Activated T-helper 2 cell treated with anti-CD3 and anti-CD28 coated beads, Interferon-gamma antibody, Interleukin-2, Interleukin-4, amounts not matched to agents 10 μg/mL and 5 μg/mL and 100 μg/mL, durations not matched to agents 14 hours and 24 hours and 36 hours (primary cell): ENCODE measurements at places on chromosomes 1 and 21. TPM values are rescaled to one million over a fixed set of nuclear protein-coding genes. Genes with fewer than 3 reads are reported as not detected.

TCHHL1 gene
- not detected in 2 replicates for total RNA-seq

GBP6 gene
- not detected in 2 replicates for total RNA-seq

SLC6A17 gene
- total RNA-seq, result 0.41 and 0.46 TPM in 2 replicates

BMP8B gene
- 1.8 and 1.9 TPM in 2 replicates for total RNA-seq

TPR gene
- 154 and 160 TPM in 2 replicates for total RNA-seq

GUCA2A gene
- total RNA-seq, result not detected in 2 replicates

AUNIP gene
- total RNA-seq, result 9.5 and 10.9 TPM in 2 replicates

HHIPL2 gene
- total RNA-seq, result 0.16 and 0.21 TPM in 2 replicates

CCDC17 gene
- total RNA-seq, result 2.5 and 2.8 TPM in 2 replicates

PCSK9 gene
- 0.05 and 0.07 TPM in 2 replicates for total RNA-seq

FMO2 gene
- total RNA-seq, result not detected in 2 replicates

C4BPB gene
- total RNA-seq, result 0.23 and 0.41 TPM in 2 replicates

FAAH gene
- total RNA-seq, result 2.4 and 3.8 TPM in 2 replicates

COL18A1 gene
- total RNA-seq, result 2.9 and 3.4 TPM in 2 replicates

LRRC53 gene
- not detected in 2 replicates for total RNA-seq

- DNase-seq, result no peak
These were observed 228.4 kb downstream of the TM2D1 start for GRCh38 chr1:61496501-61496900.

- DNase-seq, result no peak
These were observed 11.0 kb downstream of the COL6A1 start for GRCh38 chr21:45992301-45993209.

- DNase-seq, result no peak
These were observed 8.1 kb upstream of the INAVA start for GRCh38 chr1:200886594-200886993.

DNA sequence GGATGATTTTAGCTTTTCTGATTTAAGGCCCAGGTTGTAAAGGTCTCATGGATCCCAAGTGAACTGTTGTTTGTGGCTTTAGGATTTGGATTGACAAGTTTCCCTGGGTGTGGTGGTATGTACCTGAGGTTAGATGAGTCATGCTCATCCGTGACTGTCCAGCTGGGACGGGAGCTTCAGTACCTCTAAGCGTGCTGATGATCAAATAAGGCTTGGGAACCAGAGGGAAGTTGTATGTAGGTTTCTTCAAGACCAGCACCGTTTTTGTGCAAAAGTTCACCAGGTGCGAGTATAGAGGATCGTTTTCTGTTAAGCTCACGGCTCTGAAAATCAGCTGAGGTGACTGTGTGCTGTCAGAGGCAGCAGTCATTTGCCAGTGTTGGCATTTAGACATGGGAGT lies 19.8 kb downstream of the PLA2G2E start:
- DNase-seq, result no peak

DNA sequence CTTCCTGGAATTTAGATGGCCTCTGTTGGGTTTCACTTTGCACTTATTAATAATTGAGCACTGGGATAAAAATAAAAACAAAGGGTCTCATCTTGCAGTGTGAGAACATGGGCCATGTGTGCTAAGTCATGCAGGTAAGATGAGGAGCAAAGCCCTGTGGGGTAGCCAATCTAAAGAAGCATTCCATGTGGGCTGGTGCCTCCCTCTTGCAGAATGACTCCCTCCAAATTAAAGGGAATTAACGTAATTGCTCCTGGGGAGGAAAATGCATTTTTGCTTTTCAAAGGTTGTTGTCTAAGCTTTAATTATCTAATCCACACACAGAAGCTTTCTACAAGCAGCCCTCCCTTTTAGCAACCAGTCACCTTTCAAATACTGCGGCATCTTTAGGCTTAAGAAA lies 69.8 kb downstream of the CDC14A start:
- no peak for DNase-seq

GRCh38 chr1:217052196-217052595 lies 329.0 kb upstream of the ESRRG start:
- DNase-seq, result no peak

DNA sequence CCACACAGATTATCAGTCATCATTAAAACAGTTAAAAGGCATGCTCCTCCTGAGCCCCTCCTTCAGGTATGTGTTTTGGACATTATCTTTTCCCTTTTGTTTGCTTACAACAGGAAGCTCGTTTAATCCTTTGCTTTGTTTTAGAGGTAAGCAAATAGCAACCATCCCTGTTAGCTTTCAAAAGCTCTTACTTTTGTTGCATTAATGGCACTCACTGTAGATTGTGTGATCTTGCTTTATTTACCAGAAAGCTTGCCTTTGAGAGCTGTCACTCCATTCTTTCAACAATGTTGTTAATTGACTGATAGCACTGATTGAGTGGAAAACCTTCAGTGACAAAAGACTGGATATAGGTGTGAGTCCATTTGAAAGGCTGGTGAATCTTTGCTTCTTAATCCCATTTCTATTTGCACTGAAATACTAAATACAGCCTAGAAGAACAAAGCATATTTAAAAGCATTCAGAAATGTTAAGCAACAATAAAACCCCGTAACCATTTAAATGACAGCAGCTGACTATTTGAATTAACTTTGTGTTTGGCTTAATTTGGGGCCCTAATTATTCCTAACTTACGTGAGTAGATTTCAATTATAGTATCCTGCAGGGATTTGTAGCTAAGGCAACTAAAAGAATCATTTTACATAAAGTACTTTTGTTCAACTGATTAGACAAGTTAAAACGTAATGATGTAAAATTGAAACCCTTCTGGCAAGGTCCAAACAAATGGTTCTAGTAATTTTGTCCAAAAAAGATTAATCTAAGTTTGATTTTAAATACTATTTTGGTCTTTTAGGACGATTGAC lies 48.3 kb downstream of the ADGRL2 start:
- DNase-seq, result no peak

- no peak for DNase-seq
These were observed 10.0 kb downstream of the ARID1A start for GRCh38 chr1:26705788-26706311.

DNA sequence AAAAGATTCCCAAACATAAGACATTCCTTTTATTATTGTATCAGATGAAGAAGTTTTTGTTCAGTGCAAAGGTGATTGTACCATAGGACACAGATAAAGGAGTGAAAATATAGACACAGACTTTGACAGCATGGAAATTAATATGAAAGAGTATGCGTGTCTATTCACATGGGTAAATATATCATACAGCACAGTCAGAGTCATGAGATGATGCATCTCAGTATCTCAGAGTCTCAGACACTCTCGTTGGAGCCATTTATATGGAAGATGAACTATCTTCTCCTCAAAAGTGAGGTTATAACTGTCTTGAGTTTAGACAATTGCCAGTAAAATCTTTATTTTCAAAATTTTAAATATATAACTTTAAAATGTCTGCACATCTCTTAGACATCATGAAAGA lies 158.4 kb upstream of the C8B start:
- no peak for DNase-seq

- DNase-seq, result no peak
These were observed 106.9 kb downstream of the DDX20 start for GRCh38 chr1:111862599-111862998.

GRCh38 chr1:234214129-234214910 lies 158.9 kb upstream of the COA6 start:
- peak; percentile 20 for DNase-seq

DNA sequence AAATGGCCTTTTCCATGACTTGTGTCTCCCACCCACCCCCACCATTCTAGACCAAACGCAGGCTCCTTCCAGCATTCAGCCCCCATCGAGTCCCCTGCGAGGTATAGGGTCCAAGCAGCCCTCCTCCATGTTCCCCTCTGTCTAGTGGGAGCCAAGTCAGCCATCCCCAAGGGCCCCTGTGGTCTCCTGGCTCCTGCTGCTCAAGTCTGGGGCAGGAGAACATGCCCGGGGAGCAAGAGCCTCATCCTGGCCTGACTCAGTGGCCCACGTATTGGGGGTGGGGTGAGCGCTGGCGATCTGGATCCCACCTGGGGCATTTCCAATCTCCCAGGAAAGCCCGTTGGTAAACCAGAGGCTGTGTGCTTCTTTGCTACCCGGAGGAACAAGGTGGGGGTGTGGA lies 4.1 kb upstream of the PRDM16 start:
- no peak for DNase-seq

- no peak for DNase-seq
These were observed 51.2 kb downstream of the PIK3R3 start for GRCh38 chr1:46081206-46081605.

DNA sequence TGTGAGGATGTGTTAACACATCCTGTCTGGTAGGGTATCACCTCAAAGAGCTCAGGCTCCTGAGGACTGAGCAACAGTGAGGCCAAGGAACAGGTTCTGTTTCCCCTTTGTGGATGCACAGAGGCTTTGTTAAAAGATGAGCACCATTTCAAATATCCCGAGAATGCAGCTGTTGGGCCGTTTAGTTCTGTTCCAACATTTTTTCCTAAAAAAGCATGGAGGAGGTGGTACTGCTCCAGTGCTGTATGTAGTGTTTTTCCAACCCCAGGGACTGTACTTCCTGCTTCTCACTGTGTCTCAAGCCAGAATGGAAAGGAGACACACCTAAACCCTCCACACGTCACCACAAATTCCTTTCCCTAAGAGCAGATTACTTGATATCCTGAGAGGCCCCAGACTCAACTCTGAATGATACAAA lies 53.8 kb upstream of the BCL10 start:
- DNase-seq, result no peak

DNA sequence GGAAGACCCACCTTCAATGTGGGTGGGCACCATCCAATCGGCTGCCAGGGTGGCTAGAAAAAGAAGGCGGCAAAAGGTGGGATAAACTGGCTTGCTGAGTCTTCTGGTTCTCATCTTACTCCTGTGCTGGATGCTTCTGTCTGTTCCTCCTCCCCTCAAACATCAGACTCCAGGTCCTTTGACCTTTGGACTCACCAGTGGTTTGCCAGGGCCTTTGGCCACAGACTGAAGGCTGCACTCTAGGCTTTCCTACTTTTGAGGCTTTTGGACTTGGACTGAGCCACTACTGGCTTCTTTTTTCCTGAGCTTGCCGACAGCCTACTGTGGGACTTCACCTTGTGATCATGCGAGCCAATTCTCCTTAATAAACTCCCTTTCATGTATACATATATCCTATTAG lies 55.9 kb downstream of the VCAM1 start:
- no peak for DNase-seq

- no peak for DNase-seq
These were observed 201.7 kb downstream of the TM2D1 start for GRCh38 chr1:61523229-61523628.

- DNase-seq, result peak; percentile 65
These were observed at the start of gene KIF17 for GRCh38 chr1:20717452-20718342. Gene KIF17, minus strand, starts transcription at chr1:20718007. Its CDS starts 301 bp downstream, at chr1:20717706.

- DNase-seq, result no peak
These were observed 86.3 kb upstream of the VANGL1 start for GRCh38 chr1:115555446-115555845.

DNA sequence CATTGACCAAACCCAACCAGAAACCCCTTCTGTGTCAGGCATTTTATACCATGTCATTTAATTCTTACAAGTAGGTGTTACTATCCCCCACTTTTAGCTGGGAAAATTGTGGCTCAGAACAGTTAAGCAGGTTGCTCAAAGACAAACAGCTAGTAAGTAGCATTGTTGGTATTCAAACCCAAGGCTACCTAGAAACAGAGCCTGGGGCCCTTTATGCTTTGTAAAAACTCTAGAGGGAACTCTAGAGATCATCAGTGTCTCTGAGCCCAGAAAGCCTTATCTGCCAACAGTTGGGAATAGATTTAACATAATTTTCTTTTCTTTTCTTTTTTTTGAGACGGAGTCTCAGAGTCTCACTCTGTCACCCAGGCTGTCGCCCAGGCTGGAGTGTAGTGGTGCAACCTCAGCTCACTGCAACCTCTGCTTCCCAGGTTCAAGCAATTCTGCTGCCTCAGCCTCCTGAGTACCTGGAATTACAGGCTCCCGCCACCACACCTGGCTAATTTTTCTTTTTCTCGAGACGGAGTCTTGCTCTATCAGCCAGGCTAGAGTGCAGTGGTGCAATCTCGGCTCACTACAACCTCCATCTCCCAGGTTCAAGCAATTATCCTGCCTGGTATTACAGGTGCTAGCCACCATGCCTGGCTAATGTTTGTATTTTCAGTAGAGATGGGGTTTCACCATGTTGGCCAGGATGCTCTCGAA lies 48.5 kb upstream of the OSBPL9 start:
- no peak for DNase-seq

- no peak for DNase-seq
These were observed 361.5 kb upstream of the ADGRL2 start for GRCh38 chr1:81439046-81439823.

DNA sequence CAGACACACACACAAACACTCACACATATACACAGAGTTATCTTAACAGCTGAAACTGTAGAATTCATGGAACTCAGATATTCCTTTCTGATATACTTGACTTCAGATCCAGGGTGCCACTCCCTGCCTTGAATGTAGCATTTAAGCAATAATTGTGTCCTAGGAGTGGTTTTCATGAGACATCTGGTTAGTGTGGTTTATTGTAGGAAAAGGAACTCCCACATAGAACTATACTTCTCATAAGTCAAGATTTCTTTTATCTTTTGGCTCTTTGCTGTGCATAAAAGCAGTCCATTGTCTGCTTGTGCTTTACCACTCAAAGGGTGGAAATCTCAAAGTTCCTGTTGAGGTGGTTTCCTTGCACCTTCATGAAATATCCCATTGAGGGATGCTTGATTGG lies 272.6 kb upstream of the SGIP1 start:
- no peak for DNase-seq

DNA sequence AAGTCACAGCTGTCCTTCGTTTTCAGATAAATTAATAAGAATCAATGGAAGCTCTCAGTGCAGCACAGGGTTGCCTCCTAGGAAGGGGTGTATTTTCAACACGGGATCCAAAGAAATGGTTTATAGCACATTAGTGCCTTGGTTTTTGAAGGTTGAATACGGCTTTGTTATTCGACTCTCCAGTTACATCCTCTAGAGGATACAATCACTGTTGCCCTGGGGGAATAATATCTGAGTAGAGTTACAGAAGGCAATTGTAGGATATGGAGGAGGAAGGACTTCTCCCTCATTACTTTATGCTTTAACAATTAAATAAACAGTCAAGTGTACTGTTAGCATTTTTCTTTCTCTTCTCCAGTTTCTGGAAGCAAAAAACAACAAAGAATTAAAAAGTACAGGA lies 14.3 kb upstream of the ZNF326 start:
- no peak for DNase-seq
